ENCODE measurements at places on chromosomes 2 and 18.

GRCh38 chr2:49490710-49491109, 336.4 kb upstream of the FSHR start:
- DNase-seq = no peak

DNA sequence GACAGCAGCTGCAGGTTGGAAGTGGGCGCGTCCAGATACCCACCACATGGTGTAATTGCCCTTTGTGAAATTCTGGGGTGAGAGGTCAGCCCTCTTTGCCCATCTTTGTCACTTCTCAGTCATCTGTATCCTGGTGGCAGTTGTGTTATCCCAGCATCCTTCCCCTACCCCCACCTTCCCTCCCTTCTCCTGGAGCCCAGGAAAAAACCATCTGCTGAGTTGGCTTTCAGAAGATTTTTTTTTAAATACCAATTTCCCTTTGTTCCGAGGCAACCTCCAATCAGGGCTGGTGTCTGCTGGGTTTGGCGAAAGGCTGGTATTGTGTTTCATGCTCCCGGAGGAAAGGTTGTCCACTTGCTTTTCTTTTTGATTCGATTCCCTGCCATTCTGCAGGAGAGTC, 35.2 kb downstream of the SETBP1 start:
- peak; percentile 65 for DNase-seq

GRCh38 chr2:238949710-238950345, 101.9 kb downstream of the TWIST2 start:
- no peak for DNase-seq

- DNase-seq = no peak
Measured at GRCh38 chr18:80148326-80149199, 39.5 kb downstream of the ADNP2 start.

GRCh38 chr2:158221063-158222020, 119.7 kb downstream of the UPP2 start:
- DNase-seq = peak; percentile 21

GRCh38 chr2:174893018-174893417, 112.2 kb downstream of the CHN1 start:
- DNase-seq = no peak

DNA sequence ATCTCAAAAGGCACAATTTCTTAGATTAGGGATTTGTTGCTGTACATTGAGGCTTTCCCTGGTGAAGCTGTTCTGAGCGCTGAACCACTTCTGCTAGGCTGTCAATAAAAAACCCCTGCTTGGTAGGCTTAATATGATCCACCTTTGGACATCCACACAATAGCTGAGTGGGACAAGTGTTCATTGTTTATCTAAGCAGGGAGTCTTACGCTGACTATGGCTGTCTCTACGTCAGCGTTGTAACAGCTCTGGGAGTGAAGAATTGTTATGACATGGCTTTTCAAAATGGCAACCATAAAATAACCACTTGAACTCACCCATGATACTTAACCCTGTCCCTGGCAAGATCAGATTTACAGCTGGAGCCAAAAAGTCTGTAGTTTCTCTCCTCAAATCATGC, 111.5 kb upstream of the SULT1C3 start:
- no peak for DNase-seq
